ENCODE measurements at places on chromosomes 4 and X.

DNA sequence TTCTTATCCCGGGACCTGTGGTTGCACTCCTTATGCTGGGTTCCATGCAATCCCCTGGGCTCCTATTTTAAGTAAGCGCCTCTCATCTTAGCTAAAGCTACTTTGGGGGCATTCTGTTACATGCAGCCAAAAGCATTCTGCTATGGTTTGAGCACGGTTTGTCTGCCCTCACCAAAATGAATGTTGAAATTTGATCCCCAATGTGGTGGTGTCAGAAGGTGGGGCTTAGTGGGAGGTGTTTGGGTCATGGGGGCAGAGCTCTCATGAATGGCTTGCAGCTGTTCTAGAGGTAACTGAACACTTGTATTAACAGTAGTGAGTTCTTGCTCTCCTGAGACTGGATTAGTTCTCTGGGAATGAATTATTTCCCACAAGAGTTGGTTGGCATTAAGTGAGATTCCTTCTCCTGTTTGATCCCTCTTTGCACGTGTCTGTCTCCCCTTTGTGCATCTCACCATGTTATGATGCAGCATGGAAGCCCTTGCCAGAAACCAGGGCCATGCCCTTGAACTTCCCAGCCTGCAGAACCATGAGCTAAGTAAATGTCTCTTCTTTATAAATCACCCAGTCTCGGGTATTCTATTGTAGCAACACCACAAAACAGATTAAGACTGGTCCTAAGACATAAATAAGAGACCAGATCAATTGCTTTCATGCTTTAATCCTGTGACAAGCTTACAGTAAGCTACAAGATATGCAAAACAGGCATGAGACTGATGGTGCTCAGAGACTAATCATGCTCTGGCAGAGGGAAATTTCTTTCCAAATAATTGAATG, 141.8 kb downstream of the TSPAN5 start:
- no peak for DNase-seq

DNA sequence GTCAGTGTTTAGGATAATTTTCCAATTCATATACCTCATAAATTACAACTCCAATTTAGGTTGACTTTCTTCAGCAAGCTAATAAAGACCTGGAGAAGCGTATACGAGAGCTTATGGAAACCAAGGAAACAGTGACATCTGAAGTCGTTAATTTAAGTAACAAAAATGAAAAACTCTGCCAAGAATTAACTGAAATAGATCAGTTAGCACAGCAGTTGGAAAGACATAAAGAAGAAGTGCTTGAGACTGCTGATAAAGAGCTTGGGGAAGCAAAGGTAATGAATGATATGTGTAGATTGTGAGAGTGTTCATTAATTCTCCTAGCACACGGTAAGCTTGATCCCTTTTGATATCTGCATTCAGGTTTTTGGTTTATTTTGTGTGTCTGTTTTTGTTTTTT, 16.8 kb downstream of the CEP135 start:
- no peak for DNase-seq

DNA sequence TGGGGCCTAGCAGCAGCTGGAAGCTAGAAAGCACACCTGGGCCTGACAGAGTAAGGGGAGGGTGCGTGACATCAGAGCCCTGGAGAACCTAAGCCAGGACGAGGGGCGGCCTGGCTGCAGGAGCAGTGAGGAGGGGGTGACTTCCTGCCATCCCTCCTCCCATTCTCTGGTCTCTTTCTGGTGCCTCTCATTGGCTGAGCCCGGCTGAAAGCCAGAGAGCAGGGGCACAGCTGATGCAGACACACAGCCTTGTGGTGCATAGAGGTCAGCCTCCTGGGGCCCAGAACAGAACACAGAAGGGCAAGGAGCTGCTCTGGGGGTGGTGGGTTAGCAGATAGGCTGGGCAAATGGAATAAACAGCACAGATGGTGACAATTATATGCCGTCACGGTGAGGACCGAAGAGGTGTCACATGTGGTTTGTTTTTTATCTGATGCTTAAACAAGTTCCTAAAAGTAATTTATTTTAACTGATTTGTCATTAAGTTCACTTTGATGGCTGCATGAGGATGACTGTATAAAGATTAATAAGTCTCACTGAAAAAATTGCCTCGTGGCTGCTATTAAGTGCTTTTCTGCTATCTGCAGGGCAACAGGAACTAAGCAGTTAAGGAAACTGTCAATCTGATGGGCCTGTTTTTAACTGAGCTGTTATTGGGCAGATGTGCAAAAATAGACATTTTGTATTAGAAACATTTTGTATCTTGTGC, 102.0 kb downstream of the FNIP2 start:
- DNase-seq = no peak

DNA sequence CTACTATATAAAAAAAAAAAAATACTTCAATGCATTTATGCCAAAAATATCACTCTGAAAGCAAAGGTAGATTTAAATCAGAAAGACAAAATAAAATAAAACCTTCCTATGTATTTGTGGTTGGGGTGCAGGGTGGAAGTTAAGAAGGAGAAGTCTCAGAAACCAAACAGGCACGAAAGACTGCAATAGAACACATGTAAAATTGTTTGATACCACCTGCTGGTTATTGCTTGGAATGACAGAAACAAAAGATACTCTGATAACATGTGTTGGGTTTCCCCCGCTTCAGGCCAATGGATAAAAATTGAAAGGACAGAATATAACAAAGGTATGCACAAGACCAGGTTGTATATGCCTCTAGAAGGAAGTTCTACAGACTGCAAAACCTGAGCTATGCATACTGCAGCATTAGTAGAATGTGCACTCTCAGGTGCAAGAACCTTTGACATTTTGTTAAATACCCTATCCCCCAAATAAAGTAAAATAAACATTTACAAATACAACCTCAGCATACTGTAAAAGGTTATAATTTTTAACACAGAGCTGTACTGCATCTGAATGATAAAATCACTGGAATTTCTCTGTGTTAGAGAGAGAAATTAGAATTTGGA, 118.8 kb downstream of the GABRA2 start:
- peak; percentile 2 for DNase-seq

DNA sequence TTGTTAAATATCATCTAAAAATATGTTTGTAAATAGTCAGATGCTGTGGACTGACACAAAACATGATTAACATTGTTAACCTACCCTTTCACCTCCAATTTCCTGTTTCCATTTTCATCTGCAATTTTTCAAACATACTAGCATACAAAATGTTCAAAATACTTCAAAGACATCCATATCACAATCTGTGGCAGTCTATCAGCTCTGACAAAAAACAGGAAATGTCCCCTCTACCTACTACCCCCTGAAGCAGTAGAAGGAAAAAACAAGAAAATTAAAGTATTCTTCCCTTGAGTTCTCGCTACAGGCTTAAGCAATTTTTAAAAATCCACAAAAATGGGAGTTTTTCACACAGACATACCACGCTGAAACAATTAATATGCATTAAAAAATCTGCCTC, 108.2 kb upstream of the MCF2 start:
- no peak for DNase-seq

DNA sequence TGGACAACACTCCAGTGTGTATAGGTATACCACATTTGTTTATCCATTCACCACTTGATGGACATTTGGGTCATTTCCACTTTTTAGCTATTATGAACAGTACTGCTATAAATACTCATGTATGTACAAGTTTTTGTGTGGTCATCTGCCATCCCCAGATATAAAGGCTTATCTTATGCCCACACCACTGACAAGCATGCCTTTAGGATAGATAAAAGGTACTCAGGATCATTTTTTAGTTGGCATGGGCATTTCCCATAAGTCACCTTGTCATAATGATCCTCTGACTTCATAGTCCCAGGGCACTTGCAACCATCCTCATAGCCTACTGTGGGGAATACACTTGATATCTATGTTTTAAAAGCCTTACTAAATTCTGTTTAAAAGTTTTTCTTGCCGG, 6.3 kb downstream of the AWAT1 start:
- no peak for DNase-seq

DNA sequence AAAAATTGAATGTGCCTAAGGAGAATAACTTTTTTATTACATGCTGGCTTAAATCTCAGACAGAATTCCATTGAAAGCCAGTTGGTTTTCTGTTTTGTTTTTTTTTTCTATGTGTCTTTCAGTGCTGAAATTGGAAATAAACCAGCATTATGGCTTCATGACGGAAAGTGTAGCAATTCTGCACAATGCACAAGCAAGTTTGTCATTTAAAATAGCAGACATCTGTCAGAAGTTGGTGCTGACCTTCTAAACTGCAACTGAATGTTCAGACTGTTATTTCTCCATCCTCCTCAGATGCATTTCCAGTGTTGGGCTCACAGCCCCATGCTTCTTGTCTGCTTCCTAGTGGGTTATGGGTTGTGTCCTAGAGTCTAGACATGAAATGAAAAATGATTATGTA, 107.2 kb upstream of the LIMCH1 start:
- DNase-seq = no peak

GRCh38 chrX:66760651-66761050, 121.8 kb upstream of the EDA2R start:
- no peak for DNase-seq

DNA sequence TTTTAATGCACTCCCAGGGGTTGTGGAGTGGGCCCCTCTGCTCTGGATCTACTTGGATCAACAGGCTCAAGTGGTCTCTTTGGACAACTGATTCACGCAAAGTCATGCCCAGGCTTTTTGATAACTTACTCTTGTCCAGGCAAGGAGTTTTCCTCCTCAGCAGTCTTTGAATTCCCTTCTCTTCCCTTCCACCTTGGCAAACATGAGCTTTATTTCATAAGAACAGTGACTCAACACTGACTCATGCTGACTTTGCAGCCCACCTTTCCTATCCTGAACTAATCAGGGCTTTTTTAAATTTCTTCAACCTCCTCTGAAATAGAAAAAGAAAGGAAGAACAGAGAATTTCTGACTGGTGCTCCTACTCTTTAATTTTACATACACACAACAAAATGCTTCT, 132.1 kb upstream of the LDB2 start:
- DNase-seq = peak; percentile 2

DNA sequence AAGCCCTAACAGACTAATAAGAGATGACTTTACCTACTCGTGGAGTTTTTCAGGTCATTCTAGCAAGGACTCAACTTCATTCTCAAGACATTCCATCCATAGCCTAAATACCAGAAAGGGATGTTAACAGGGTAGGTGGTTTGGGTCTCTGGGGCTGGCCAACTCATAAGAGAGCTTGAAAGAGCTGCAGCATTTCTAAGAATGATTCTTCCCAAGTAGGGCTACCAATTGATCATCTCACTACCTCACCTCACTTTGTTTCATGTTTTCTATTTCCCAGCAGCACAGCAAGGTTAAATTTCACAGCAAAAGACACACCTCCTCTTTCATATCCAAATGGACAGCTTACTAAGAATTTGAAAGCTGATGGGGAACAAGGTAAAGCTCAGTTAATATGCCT, 614.8 kb upstream of the DIPK2B start:
- no peak for DNase-seq

DNA sequence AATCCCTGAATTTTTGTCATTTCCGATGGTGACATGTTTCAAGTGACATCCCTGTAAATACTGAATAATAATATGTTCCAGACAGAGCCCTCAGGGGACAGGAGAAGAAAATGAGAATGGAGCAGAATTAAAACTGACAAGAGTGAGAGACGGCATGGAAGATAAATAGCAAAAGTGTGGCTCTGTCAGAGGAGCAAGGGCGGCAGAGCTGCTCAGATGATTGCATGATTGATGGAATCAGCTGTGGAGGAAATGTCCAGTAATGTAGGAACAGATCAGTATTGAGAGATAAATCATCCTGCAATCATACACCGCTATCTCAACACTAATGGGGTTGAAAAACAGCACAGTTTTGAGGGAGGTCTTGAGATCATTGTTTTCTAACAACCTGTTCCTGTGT, 350.3 kb downstream of the STIM2 start:
- no peak for DNase-seq

GRCh38 chrX:45806410-45807121, 605.9 kb upstream of the DIPK2B start:
- no peak for DNase-seq

GRCh38 chrX:17527135-17527701, 152.2 kb downstream of the NHS start:
- DNase-seq = no peak

GRCh38 chr4:162871990-162872389, 294.7 kb downstream of the NAF1 start:
- no peak for DNase-seq

Data from HTR-8/SVneo (cell line).